ENCODE measurements at places on chromosomes 5 and 9. TPM values are rescaled to one million over a fixed set of nuclear protein-coding genes. Genes with fewer than 3 reads are reported as not detected.

- no peak for DNase-seq
These were observed 72.6 kb downstream of the OXCT1 start for GRCh38 chr5:41797662-41798061.

- no peak for DNase-seq
These were observed 85.5 kb upstream of the PITX1 start for GRCh38 chr5:135119481-135119880.

DNA sequence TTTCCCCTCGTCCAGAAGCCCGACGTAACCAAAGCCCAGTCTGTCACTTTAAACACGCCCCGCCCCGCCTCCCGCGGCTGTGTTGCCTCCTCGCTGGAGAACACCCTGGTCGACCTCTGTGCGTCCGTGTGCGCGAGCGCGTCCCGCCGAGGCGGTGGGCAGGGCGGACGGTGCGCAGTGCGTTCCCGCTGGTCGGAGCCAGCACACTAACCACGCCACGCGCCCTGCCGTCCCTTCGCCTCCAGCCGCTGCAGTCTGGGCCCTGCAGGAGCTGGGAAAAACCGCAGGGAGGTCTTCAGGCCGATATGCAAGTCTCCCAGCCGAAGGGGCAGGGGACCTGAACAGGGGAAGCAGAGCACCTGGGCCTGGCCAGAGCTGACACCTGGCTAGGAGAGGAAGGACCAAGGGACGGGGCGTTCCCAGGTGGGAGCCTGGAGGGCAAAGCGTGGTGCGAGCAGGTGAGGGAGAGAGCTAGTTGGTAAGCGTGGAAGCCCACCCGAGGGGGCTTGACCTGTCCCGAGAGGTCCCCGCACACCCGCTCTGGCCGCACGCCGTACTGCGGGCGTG, 1.3 kb upstream of the PHPT1 start:
- no peak for DNase-seq

DNA sequence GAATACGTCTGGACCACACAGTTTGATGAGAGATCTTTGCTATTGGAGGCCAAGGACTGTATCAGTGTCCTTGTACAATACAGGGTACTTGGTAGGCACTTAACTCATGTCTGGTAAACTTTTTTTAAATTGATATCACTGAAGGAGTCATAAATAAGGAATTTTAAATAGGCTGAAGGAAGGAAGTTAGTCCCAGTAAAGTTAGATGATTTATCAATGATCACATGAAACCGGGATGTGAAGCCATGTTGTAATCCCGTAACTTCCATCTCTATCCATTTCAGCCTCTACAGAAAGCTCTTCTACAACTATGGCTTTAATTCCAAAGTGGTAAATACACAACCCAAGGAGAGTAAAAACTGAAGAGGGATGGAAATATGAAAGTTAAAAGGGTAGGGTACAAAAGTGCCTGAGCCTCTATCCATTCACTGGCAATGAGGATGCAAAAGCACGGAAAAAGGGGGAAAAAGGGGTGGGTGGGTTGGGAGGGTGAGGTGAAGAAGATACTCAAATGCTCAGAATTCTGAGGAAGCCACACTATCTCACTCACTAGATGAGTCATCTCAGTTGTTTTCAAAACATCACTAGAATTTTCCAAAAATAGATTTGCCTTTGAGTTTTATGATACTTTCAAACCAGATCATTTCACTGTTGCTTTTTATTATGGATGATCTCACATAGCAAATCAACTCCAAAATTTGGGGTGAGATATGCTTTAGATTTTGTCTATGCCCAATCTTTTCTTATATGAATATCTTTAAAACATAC, 1053.5 kb downstream of the NR2F1-AS1 start:
- DNase-seq: no peak

GRCh38 chr9:27659571-27659970, 86.3 kb upstream of the C9orf72 start:
- DNase-seq: no peak

The GAS1 gene
- 163 TPM for total RNA-seq

Measured in vagina (tissue), 2 donors.